NCI-H524 (cell line): ENCODE measurements at places on chromosomes 6 and 20.
A peak's percentile ranks its signal among the peaks of the same experiment; 100 is the strongest.

DNA sequence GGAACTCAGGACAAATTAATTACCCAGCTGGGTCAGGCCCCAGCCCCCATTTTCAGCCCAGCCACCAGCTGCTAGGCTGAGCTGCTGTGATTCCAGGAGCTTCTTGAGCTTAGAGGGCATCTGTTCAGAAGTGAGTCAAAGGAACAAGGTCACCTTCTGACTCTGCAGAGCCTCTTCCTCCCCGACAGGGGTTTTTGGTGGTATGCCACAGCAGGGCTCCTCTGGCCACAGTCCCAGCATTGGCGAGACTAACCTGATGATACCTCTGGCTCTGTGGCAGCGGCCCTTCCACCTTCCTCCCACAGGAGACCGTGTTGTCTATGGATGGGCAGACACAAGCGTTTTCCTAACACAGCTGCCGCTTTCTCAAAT is 39.7 kb downstream of the ZC3H12D start:
- DNase-seq: no peak

- DNase-seq: no peak
Observed at GRCh38 chr6:88263591-88263990, 97.4 kb upstream of the CNR1 start.

DNA sequence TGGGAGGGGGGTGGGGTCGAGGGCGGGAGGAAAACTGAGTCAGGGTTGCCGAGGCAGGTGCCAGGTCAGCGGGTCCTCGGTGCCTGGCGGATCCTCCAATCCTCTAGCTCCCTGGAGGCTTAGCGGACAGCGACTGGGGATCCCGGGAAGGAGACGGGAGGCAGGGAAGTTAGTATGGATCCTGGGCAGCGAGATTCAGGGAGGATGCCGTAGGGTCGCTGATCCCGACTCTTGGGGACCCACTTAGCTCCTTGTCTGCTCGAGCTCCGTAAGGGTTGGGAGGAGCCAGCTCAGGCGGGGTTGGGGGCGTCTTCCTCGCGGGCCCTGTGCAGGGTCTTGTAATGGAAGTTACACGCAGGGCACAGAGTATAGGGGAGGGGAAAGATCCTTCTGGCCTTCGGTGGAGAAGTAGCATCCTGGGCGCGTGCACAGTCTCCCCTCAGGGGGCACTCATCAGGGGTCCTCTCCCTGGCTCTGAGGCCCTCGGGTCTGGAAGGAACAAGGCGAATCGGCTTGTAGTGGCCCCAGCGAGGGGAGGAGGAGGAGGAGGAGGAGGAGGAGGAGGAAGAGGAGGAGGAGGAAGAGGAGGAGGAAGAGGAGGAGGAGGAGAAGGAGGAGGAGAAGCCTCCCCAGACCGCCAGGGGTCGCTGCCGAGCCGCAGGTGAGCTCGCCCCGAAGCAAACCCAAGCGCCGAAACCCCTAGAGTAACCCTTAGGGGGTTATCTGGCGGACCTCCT is 6.4 kb upstream of the SLC12A5 start:
- DNase-seq: peak; percentile 64

DNA sequence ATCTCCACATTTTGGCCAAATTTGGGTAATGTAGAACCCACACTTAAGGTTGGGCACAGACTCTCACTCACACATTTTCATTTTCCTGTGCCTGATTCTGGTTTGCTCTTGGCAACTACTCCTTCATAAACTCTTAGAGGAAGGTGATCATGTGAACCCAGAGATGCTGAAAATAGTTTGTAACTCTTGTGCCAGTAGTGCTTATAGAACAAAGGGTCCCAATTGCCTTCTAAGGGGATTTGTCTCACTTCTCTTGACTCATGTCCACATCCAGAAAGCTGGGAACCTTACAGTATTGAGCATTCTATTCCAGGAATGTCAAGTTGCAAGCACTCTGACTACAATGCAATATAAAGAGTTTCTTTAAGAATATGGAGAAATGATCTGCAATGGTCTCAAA is 62.0 kb upstream of the TASP1 start:
- DNase-seq: no peak

DNA sequence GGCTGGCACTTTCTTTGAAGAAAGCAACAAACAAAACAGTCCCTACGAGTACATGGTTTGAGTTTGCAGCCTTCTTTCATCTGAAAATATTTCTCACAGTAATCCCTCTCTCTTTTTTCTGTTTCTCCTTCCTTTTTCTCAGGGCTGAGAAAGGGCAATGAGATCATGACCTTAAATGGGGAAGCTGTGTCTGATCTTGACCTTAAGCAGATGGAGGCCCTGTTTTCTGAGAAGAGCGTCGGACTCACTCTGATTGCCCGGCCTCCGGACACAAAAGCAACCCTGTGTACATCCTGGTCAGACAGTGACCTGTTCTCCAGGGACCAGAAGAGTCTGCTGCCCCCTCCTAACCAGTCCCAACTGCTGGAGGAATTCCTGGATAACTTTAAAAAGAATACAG is 80.7 kb upstream of the CLDN20 start:
- DNase-seq: no peak

GRCh38 chr6:15516378-15516777 is 146.4 kb downstream of the DTNBP1 start:
- DNase-seq: no peak

- DNase-seq: no peak
Observed at GRCh38 chr6:135428078-135428477, 69.5 kb downstream of the AHI1 start.

- no peak for DNase-seq
Observed at GRCh38 chr20:19120569-19120968, 91.9 kb upstream of the SLC24A3 start.

DNA sequence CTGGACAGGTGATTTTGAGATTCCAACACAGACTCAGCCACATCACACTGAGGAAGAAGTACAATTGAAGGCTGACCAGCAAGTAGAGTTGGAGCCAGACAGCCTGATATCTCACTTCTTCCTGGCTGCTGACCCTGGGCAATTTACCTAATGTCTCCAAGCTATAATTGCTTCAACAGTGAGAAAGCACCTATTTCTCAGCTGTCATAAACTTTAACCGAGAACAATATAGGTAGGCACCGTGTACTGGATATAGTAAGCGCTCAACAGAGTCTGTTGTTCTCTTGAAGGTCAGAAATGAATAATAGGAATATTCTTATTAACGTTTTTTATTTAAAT is 28.3 kb downstream of the STX7 start:
- DNase-seq: no peak

DNA sequence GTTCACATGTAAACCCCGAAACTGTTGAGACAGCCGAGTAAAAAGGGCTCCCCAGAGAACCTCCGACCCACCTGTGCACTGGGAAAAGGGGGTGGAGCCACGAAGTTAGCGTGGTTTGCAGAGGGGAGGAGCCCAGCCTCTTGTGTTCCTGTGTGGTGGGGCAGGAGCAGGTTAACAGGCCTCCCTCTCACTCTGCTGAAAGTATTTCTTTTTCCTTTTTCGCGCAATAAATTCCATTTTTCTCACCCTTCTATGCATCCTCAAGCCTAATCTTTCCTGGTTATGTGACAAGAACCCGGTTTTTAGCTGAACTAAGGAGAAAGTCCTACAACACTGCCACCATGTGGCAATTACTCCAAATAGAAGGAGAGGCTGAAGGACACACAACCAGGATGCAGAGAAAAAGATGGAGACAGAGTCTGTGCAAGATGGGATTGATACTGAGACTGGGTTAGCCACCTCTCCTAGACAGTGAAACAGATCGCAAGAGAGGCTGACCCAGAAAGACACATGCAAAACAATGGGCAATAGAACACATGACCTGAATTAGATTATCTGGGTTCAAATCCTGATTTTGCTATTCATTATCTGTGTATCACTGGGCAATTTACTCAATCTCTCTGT is 168.7 kb upstream of the PRSS16 start:
- peak; percentile 45 for DNase-seq

- no peak for DNase-seq
Observed at GRCh38 chr6:75363304-75363703, 78.7 kb upstream of the TMEM30A start.

GRCh38 chr6:33590531-33591198 is 10.6 kb upstream of the BAK1 start:
- DNase-seq: no peak

DNA sequence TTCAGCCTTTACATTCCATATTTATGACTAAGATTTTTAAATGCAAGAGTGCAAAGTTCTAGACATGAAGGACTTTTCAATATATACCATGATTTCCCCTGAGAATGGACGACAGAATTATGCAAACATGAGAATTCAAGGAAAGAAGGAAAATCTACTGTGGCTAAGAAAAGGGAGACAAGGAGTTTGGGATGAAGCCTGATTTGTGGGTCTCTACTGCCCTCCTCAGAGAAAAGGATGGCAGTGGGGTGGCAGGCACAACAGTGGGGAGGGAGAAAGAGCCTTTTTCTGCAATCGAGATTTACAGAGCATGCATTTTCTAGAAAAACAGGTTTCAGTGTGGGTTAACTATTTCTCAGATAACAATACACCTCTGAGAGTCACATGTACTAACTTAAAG is 466.9 kb upstream of the NRSN1 start:
- peak; percentile 71 for DNase-seq

GRCh38 chr6:55898342-55898741 is 23.0 kb upstream of the BMP5 start:
- DNase-seq: no peak

GRCh38 chr6:139751179-139751578 is 376.7 kb upstream of the CITED2 start:
- DNase-seq: no peak

DNA sequence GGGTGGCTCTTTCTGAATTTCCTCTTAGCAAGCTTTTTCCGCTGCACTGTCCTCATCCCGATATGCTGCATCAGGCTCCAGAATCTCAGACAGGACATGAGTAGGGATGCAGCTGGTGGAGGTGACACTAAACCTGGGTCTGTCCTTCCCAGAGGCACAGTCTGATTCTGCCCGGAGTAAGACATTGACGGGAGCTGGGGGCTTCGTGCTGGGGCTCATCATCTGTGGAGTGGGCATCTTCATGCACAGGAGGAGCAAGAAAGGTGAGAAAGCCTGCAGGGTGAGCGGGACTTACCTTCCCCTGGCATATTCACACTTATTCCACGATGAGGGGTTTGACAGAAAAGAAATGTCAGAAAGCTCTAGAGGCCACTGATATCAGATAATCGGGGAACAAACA is 9.8 kb downstream of the HLA-DPB1 start:
- no peak for DNase-seq

DNA sequence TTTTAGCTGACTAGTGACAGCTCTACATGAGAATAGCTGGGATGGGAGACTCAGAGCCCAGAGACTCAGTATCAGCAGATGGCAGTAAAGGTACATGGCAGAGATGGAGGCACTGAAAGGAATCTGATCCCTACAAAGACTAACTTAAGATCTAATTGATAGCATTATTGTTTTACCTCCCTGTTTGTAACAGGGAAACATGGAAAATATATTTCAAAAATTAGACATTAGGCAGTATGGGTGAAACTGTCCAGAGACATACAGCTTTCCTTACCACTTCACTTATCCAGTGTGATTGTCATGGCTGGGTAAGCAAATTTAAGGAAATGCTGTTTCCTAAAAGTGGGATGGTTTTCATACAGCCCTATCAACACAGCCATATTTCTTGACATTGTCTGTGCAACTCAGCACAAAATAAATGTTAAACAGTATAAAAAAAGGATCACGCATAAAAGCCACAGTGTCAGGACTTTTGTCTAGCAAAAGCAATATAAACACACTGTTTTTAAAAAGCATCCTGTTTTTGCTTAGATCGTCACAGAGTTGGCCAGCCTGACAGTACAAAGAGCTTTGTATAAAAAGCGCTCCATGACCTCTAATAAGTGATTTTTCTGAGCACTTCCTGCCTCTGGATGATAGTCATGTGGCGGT is 376.9 kb downstream of the PHF3 start:
- peak; percentile 23 for DNase-seq

- no peak for DNase-seq
Observed at GRCh38 chr6:155041741-155042279, 46.7 kb downstream of the TIAM2 start.

- no peak for DNase-seq
Observed at GRCh38 chr6:163191704-163192537, 222.6 kb upstream of the QKI start.

DNA sequence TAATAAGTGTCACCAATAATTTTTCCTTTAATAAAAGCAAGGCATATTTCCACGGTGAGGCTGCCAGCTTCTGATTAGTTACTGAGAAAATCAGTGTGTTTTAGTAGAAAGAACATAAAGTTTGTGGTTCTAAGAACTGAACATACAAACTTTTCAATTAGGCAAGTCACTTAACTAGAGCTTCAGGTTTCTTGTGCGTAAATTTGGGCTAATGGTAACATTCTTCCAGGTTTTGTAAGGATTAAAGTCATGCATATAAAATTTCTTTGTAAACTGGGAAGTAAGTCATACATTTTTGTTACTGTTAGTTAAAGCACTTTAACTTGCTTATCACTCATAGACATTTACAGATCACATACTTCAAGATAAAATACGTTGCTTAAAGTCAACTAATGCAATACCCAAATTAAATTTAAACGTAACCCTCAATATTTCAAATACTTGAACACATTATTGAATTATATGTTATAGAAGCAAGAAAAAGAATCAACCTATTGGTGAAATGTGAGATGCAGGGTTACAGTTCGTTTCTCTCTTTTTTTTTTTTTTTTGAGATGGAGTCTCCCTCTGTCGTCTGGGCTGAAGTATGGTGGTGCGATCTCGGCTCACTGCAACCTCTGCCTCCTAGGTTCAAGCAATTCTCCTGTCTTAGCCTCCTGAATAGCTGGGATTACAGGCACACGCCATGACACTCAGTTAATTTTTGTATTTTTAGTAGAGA is 327.3 kb upstream of the NOX3 start:
- no peak for DNase-seq

GRCh38 chr20:25301357-25301920 is 53.6 kb downstream of the PYGB start:
- DNase-seq: no peak

- DNase-seq: no peak
Observed at GRCh38 chr6:55659304-55659703, 80.3 kb upstream of the HMGCLL1 start.

DNA sequence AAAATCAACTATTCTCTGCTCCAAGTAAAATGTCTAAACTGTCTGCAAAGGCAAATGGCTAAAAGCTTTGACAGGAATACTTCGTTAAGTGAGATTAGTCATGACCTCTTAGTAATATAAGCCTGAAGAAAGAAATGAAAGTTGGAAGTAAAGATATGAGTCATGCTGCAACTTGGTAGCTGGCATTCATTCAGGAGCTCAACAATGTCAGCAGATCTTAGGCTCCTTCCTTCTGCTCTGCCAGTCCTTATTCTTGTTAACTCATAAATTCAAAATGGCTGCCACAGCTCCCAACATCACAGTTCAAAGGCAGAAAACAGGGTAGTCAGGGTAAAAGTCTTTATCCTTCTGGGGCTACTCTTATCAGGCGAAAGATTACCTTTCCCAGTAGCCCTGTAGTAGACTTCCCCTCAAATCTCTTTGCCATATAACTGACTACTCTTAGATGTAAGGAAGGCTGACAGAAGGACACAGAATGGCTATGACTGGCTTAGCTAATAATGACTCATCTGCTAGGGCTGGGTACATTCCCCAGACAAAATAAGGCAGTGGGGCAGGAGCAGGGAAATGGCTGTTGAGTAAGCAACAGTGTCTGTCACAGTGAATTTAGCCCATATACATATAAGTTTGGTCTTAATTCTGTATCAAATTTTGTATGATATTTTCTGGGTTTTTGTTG is 24.4 kb upstream of the C6orf62 start:
- no peak for DNase-seq

- no peak for DNase-seq
Observed at GRCh38 chr6:45795678-45796077, 220.0 kb downstream of the CLIC5 start.

GRCh38 chr20:57620274-57620990 is at the start of gene ZBP1:
Gene ZBP1 (minus strand): TSS chr20:57620426. CDS start chr20:57620295, 131 bp downstream.
- no peak for DNase-seq
